Motor neuron (in vitro differentiated cells): ENCODE measurements at places on chromosomes 16 and 17. TPM values are rescaled to one million over a fixed set of nuclear protein-coding genes. Genes with fewer than 3 reads are reported as not detected.

SLX1B gene
- total RNA-seq: 22.3 and 24.2 TPM in 2 replicates

CPHXL2 gene
- 0.92 and 1.5 TPM in 2 replicates for total RNA-seq

ARMC7 gene
- total RNA-seq: 5.4 and 5.8 TPM in 2 replicates

KPNA2 gene
- 247 and 312 TPM in 2 replicates for total RNA-seq

FNDC8 gene
- not detected in 2 replicates for total RNA-seq

SEPTIN12 gene
- 1.2 TPM in 1 of 2 replicates, not detected in the other for total RNA-seq

DNAAF1 gene
- total RNA-seq: 1.1 and 1.5 TPM in 2 replicates

RPH3AL gene
- total RNA-seq: 2.5 and 2.6 TPM in 2 replicates

TSNAXIP1 gene
- total RNA-seq: 13.0 and 18.0 TPM in 2 replicates

ASPHD1 gene
- 26.8 and 30.8 TPM in 2 replicates for total RNA-seq

MYL4 gene
- 1.8 TPM in 1 of 2 replicates, not detected in the other for total RNA-seq

GPR142 gene
- total RNA-seq: 0.19 and 0.38 TPM in 2 replicates

AGRP gene
- total RNA-seq: 0.27 and 0.44 TPM in 2 replicates

HEATR9 gene
- 0.38 TPM in 1 of 2 replicates, not detected in the other for total RNA-seq

GNG13 gene
- total RNA-seq: 0.98 TPM in 1 of 2 replicates, not detected in the other

ZPBP2 gene
- total RNA-seq: not detected in 2 replicates

CDH15 gene
- total RNA-seq: 0.14 and 0.30 TPM in 2 replicates

CTRB1 gene
- total RNA-seq: 0.36 TPM in 1 of 2 replicates, not detected in the other

CSH2 gene
- not detected in 2 replicates for total RNA-seq

UBFD1 gene
- 64.5 and 65.4 TPM in 2 replicates for total RNA-seq

NAE1 gene
- total RNA-seq: 82.6 and 86.5 TPM in 2 replicates

TNP2 gene
- total RNA-seq: 0.56 TPM in 1 of 2 replicates, not detected in the other

RUNDC3A gene
- 1.8 and 2.2 TPM in 2 replicates for total RNA-seq

DRC3 gene
- 30.3 and 31.4 TPM in 2 replicates for total RNA-seq

CCDC144A gene
- total RNA-seq: 1.1 and 1.4 TPM in 2 replicates

C1QL1 gene
- total RNA-seq: 0.35 TPM in 1 of 2 replicates, not detected in the other

KIF19 gene
- total RNA-seq: 1.5 and 2.6 TPM in 2 replicates

INCA1 gene
- total RNA-seq: 0.48 and 0.61 TPM in 2 replicates
